Activated naive CD8-positive, alpha-beta T cell treated with anti-CD3 and anti-CD28 coated beads, Interleukin-2, amount 10 ng/mL, durations not matched to agents 7 days and 5 days (primary cell): ENCODE measurements at places on chromosomes 13 and 19.

DNA sequence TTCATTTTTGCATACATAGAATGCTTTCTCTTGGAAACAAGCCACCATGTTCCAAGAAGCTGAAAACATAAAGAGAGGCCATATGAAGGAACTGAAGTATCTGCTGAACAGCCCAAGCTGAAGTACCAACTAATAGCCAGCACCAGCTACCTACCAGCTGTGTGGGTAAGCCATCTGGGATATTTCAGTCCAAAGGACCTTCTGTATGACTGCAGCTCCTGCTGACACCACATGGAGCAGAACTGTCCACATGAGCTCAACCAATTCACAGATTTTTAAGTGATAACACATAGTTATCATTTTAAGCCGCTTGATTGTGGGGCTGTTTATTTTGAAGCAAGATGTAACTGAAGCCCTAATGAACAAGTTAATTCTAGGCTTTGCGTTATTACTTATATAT, 621.1 kb upstream of the KLHL1 start:
- no peaks in the 10 kb centered on the region for H3K4me1 ChIP-seq
- H3K27ac ChIP-seq, result no peak overlapping the region
- no peak for DNase-seq

DNA sequence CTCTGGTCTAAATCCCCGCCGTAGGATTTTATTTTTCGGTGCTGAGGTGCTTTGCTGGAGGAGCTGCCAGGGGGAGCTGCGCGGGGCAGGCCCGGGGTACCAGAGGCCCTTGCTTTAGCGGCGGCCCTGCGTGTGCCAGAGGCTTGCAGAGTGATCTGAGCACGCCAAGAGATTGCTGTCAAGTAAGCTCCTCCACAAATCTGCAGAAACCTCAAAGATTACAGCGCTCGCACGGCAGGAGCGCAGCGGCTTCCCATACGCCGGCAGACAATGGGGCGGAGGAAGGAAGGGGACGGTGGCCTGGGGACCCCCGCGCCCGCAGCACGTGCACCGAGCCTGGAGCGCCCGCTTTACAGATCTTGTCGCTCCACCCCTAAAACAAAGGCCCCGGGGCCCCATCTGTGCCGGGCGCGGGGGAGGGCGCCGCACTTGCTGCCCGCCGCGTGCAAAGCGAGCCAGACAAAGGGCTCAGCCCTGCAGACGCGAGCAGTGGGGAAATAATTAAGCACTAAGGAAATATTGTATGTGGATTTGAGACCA, 9.1 kb upstream of the C19orf12 start:
- DNase-seq, result peak; percentile 56
- no peaks in the 10 kb centered on the region for H3K36me3 ChIP-seq
- H3K27me3 ChIP-seq, result peaks cover 40% of the 10 kb centered on the region
- peaks cover 4% of the 10 kb centered on the region for H3K4me1 ChIP-seq
- H3K4me3 ChIP-seq, result peak overlapping the region; percentile 70

GRCh38 chr19:31537136-31537535, 187.9 kb upstream of the TSHZ3 start:
- H3K4me3 ChIP-seq, result no peak overlapping the region
- DNase-seq, result no peak
- no peaks in the 10 kb centered on the region for H3K4me1 ChIP-seq
- no peaks in the 10 kb centered on the region for H3K27me3 ChIP-seq

GRCh38 chr19:14661372-14661924, 13.2 kb downstream of the ADGRE3 start:
- no peak for DNase-seq
- peaks cover 4% of the 10 kb centered on the region for H3K4me1 ChIP-seq
- H3K36me3 ChIP-seq, result no peaks in the 10 kb centered on the region

- H3K4me1 ChIP-seq, result peaks cover 36% of the 10 kb centered on the region
- H3K27ac ChIP-seq, result no peak overlapping the region
- H3K4me3 ChIP-seq, result no peak overlapping the region
These were observed 29.1 kb downstream of the MYO9B start for GRCh38 chr19:17104679-17105078.

DNA sequence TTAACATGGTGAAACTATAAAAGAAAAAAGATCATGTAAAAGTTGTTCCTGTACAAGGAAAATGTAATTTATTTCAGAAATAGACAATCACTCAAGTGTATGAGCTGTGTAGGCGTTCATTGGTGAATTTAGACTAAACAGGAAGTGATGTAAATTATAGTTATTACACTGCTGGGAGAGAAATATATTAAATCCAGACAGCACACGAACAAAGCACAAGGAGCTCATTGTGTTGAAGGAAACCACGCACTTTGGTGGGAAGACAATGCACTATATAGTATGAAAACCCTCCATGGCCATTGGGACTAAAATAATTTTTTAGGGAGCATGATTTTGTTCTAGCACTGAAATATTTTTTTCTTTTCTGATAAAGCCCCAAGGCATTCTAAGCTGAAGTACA, 450.5 kb downstream of the KLF12 start:
- no peak overlapping the region for H3K4me3 ChIP-seq
- peaks cover 16% of the 10 kb centered on the region for H3K36me3 ChIP-seq
- no peak for DNase-seq
- H3K27ac ChIP-seq, result no peak overlapping the region
- peaks cover 7% of the 10 kb centered on the region for H3K4me1 ChIP-seq

DNA sequence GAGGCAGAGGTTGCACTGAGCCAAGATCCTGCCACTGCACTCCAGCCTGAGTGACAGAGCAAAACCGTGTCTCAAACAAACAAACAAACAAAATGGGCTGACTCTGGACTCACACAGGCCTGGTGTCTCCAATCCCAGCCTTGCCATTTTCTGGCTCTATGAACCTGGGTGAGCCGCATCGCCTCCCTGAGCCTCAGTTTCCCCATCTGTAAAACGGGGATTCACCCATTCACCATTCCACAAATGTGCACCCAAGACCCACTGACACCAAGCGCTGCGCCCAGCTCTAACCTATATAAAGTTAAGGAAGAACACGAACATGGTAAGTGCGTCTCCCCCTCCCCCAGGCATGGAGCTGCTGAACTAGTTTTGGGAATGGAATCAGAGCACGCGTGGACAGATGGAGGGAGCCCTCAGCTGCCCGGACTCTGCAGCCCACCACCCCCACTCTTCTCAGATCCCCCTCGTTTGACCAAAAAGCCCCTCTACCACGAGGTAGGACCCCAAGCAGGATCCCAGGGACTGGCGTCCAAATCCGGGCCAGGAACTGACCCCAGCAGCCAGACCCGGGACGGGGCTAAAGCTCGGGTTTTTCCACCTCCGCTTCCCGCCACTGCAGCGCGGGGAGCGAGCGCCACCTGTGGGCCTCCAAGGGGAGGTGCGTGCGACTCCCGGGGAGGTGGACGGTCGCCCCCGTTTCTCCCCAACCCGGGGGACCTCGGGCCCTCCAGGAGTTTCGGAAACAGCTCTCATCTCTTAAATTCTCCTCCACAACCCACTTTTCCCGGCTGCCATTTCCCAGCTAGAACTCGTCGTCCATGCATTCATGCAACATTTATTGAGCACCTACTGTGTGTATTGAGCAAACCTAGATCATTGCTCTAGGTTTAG, 33.0 kb upstream of the ADGRE5 start:
- H3K27ac ChIP-seq, result peak overlapping the region; percentile 84
- peak; percentile 85 for DNase-seq
- H3K4me1 ChIP-seq, result peaks cover 16% of the 10 kb centered on the region
- peak overlapping the region; percentile 66 for H3K4me3 ChIP-seq
- H3K27me3 ChIP-seq, result no peaks in the 10 kb centered on the region

DNA sequence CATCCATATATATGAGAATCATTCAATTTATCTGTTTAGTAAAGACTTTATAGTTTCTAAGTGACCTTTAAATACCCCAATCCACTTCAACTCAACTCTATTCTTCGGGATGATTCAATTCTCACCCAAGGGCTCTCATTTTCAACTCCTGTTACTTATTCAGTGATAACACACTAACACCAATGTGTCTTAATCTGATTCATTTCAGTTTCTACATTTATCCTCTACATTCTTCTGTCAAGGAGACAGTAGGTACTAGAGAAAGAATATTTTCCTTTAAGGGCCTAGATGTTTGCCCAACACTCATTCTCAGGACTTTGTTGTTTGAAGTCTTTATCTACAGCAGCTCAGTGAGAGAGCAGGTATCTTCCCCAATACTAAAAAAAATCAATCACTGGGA, 7.1 kb downstream of the ARGLU1 start:
- no peak for DNase-seq
- H3K36me3 ChIP-seq, result peaks cover 24% of the 10 kb centered on the region
- H3K27me3 ChIP-seq, result no peaks in the 10 kb centered on the region
- H3K4me1 ChIP-seq, result peaks cover 39% of the 10 kb centered on the region
- H3K27ac ChIP-seq, result no peak overlapping the region

DNA sequence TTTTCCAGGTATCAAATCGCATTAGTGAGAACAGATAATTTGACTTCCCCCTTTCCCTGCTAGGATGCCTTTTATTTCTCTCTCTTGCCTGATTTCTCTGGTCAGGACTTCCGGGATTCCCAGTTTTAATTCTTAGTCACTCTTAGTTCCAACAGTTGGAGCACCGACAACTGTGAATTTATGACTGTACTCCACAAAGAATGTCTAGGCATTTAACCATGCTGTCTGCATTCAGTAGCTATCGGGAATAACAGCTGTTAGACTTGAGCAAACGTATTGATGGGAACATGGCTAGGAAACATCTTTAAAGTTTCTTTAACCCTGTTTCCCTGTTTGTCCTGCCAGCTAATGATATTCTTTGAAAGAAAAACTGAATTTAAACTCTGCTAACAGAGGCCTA, 14.1 kb upstream of the SPACA7 start:
- H3K4me1 ChIP-seq, result no peaks in the 10 kb centered on the region
- no peak overlapping the region for H3K4me3 ChIP-seq
- DNase-seq, result no peak

DNA sequence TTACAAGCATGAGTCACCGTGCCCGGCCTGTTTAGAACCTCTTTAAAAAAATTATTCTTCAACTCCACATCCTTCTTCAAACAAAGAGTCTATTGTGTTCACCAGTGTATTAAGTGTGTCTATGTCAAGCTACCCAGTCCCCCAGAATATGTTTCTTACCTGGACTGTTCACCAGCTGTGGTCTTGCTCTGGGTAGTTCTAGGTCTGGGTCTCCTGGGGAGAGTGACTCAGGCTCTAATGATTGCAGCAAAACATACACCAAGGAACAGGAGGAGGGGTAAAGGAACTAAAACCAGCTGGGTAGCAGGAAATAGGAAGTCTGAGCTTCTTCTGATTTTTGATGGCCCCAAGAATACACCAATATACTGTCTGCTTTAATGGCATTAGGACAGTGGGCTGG, at the start of gene FPR1:
TSS of gene FPR1 (minus strand) at position 224 of the 400 bp plus-strand sequence. CDS start 4,884 bp downstream, outside the sequence.
- H3K4me1 ChIP-seq, result no peaks in the 10 kb centered on the region
- no peak within 1 kb of the TSS for H3K27ac ChIP-seq

GRCh38 chr19:38183251-38183897, 40.6 kb downstream of the DPF1 start:
- no peaks in the 10 kb centered on the region for H3K4me1 ChIP-seq
- H3K27ac ChIP-seq, result no peak overlapping the region
- no peak overlapping the region for H3K4me3 ChIP-seq
- DNase-seq, result no peak
- H3K36me3 ChIP-seq, result peaks cover 6% of the 10 kb centered on the region
- H3K27me3 ChIP-seq, result no peaks in the 10 kb centered on the region

DNA sequence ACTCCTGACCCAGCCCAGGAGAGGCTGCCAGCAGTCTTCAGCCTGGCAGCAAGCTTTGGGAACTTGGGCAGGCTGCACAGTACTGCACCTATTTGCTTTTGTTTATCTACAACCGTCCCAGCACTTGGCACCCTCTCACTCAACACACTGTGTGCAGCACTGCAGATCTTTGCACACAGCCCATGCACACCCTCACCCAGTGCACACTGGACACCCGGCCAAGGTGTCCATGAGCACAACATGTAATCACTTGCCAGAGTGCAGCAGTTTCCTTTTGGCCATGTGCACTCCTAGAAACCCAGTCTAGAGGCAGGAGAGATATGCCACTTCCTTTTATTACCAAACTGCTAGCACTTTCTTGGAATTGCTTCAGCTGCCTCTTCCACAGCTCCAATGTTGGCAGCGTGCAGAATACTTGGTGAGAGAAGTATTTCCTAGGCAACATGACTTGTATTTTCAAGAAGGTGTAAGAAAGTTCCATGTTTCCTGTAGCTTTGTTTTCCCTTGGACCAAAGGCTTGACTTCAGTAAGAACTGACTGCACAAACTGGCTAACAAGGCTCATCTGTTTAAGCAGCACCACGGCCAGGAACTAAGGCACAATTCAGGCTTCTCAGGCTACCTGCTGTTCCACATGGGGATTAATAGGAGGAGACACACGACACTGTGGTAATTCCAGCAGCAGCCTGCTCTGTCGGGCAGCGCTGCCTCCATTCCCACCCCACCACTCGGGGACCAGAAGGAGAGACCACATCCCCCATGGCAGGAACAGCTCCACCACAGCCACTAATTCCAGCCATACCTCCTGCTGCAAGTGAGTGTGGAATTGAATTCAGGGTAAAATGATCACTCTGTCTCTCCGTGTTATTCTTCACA, 15.3 kb downstream of the ATP7B start:
- H3K27ac ChIP-seq, result no peak overlapping the region
- DNase-seq, result no peak
- H3K27me3 ChIP-seq, result peaks cover 25% of the 10 kb centered on the region
- no peaks in the 10 kb centered on the region for H3K36me3 ChIP-seq

GRCh38 chr13:34035676-34036325, 217.9 kb downstream of the RFC3 start:
- DNase-seq, result no peak
- H3K27ac ChIP-seq, result no peak overlapping the region
- no peaks in the 10 kb centered on the region for H3K4me1 ChIP-seq
- no peak overlapping the region for H3K4me3 ChIP-seq
- H3K27me3 ChIP-seq, result peaks cover 9% of the 10 kb centered on the region

DNA sequence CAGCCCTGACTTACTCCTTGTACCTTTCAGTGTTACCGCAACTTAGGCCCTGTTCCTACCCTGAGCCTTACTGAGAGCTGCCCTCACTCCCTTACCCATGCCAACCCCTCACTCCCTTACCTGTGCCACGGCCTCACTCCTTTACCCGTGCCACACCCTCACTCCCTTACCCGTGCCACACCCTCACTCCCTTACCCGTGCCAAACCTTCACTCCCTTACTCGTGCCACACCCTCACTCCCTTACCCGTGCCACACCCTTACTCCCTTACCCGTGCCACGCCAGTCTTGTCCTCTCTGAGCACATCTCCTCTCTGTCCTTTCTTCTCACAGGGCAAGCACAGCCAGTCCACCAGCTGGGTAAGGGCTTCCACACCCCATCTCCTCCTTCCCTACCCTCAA, 20.3 kb downstream of the AXL start:
- DNase-seq, result no peak
- no peaks in the 10 kb centered on the region for H3K27me3 ChIP-seq
- H3K27ac ChIP-seq, result no peak overlapping the region
- no peak overlapping the region for H3K4me3 ChIP-seq
- H3K36me3 ChIP-seq, result no peaks in the 10 kb centered on the region
- no peaks in the 10 kb centered on the region for H3K4me1 ChIP-seq

GRCh38 chr13:47673009-47673850, 327.8 kb downstream of the SUCLA2 start:
- H3K27me3 ChIP-seq, result no peaks in the 10 kb centered on the region
- no peak overlapping the region for H3K4me3 ChIP-seq
- H3K36me3 ChIP-seq, result no peaks in the 10 kb centered on the region
- no peak overlapping the region for H3K27ac ChIP-seq
- DNase-seq, result no peak

GRCh38 chr13:21657538-21657937, 13.3 kb upstream of the FGF9 start:
- no peak for DNase-seq
- H3K4me3 ChIP-seq, result no peak overlapping the region
- no peaks in the 10 kb centered on the region for H3K36me3 ChIP-seq
- H3K27ac ChIP-seq, result no peak overlapping the region
- H3K27me3 ChIP-seq, result peaks cover 16% of the 10 kb centered on the region

GRCh38 chr13:97369261-97369893, 64.6 kb upstream of the RAP2A start:
- peak overlapping the region; percentile 87 for H3K4me3 ChIP-seq
- no peaks in the 10 kb centered on the region for H3K27me3 ChIP-seq
- peaks cover 7% of the 10 kb centered on the region for H3K4me1 ChIP-seq
- no peak for DNase-seq
